Psoas muscle (tissue), 8 donors: ENCODE measurements at places on chromosomes 2 and 18. TPM values are rescaled to one million over a fixed set of nuclear protein-coding genes. Genes with fewer than 3 reads are reported as not detected.

The MOGAT1 gene
- not detected for total RNA-seq

The USP40 gene
- total RNA-seq = 22.4 TPM

DNA sequence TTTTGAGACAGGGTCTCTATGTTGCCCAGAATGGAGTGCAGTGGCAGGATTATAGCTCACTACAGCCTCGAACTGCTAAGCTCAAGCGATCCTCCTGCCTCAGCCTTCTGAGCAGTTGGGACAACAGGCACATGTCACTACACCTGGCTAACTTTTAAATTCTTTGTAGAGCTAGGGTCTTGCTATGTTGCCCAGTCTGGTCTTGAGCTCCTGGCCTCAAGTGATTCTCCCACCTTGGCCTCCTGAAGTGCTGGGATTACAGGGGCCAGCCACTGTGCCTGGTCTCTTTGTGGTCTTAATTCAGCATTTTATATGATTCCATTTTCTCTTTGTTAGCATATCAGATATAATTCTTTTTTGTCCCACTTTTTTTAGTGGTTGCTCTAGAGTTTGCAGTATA, 34.1 kb downstream of the CEP192 start:
- no peak for DNase-seq
- no peak overlapping the region for H3K4me3 ChIP-seq
- no peaks in the 10 kb centered on the region for H3K27me3 ChIP-seq

DNA sequence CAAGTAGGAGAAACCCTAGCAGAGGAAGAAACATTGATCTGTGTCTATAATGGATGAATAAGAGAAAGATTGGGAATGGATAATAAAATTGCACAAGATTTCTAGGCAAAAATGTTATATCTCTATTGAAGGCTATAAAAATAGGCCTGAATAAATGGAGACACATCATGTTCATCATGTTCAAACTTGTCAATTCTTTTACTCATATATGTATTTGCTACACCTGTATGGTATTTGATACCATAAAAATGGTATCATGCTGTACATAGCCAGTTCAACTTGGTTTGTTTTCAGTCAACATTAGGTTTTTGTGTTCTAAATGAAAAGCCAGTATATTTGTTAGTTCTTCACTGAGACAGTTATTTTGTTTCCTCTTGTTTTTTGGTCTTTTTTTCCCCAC, 132.2 kb upstream of the RNF152 start:
- no peak overlapping the region for H3K27ac ChIP-seq
- no peak for DNase-seq
- no peaks in the 10 kb centered on the region for H3K27me3 ChIP-seq

- no peak overlapping the region for H3K27ac ChIP-seq
- no peaks in the 10 kb centered on the region for H3K4me1 ChIP-seq
- DNase-seq = no peak
Measured at GRCh38 chr18:48318436-48318835, 90.7 kb downstream of the ZBTB7C start.

DNA sequence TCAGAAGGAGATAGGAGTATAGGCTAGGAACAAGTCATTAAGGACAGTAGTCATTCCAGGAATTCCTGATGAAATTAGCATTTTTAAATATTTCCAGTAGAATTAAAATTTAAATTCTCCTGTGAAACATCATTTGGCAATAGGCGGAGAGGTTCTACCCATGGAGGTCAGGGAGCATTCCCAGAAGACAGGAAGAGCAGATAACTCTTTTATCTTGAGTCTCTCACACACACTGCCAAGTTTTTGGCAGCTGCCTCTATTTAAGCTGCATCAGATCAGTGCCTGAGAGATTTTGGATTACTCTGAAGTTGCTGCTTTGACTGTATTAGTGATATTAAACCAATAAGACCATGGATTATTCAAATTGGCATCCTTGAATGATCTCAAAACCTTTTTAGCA, 714.7 kb downstream of the EPHA4 start:
- H3K27me3 ChIP-seq = no peaks in the 10 kb centered on the region
- no peak for DNase-seq
- H3K4me1 ChIP-seq = no peaks in the 10 kb centered on the region
- no peaks in the 10 kb centered on the region for H3K36me3 ChIP-seq
- H3K27ac ChIP-seq = no peak overlapping the region

- H3K27me3 ChIP-seq = peaks cover 21% of the 10 kb centered on the region
- peak overlapping the region; percentile 61 for H3K4me3 ChIP-seq
- no peak for DNase-seq
- no peaks in the 10 kb centered on the region for H3K36me3 ChIP-seq
- no peaks in the 10 kb centered on the region for H3K4me1 ChIP-seq
- no peak overlapping the region for H3K27ac ChIP-seq
Measured at GRCh38 chr2:192196421-192197194, 1.9 kb upstream of the TMEFF2 start.

- DNase-seq = no peak
- H3K4me1 ChIP-seq = no peaks in the 10 kb centered on the region
- no peaks in the 10 kb centered on the region for H3K27me3 ChIP-seq
Measured at GRCh38 chr2:81097361-81097760, 792.8 kb upstream of the LRRTM1 start.

DNA sequence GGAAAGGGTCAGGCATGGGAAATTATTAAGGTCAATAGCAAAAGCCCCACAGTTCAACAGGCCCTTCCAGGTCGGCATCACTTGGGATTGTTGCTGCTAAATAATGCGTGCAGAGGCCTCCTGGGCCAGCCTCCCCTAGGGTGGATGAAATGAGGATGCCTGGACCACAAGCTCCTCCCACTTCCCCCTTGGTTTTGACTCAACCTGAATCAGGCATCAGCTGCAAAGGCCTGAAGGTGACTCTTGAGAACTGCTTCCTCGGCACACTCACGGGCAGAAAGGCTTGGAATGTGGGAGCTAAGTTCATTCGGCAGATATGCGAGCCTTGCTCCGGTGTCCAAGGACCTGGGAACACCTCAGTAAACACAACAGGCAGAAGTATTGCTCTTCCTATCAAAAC, 69.3 kb downstream of the MBP start:
- DNase-seq = no peak
- H3K27ac ChIP-seq = peak overlapping the region; percentile 74
- H3K4me3 ChIP-seq = no peak overlapping the region
- H3K27me3 ChIP-seq = no peaks in the 10 kb centered on the region
